ENCODE measurements at places on chromosomes 6 and 20. TPM values are rescaled to one million over a fixed set of nuclear protein-coding genes. Genes with fewer than 3 reads are reported as not detected.

- DNase-seq, result peak; percentile 29
- peaks cover 3% of the 10 kb centered on the region for H3K4me1 ChIP-seq
- peaks cover 14% of the 10 kb centered on the region for H3K36me3 ChIP-seq
- H3K4me3 ChIP-seq, result no peak overlapping the region
These were observed 69.8 kb upstream of the LYRM2 start for GRCh38 chr6:89708316-89708715.

- H3K27ac ChIP-seq, result peak overlapping the region; percentile 41
- H3K36me3 ChIP-seq, result no peaks in the 10 kb centered on the region
- DNase-seq, result no peak
- H3K4me1 ChIP-seq, result peaks cover 70% of the 10 kb centered on the region
- no peak overlapping the region for H3K4me3 ChIP-seq
These were observed 6.9 kb upstream of the RRBP1 start for GRCh38 chr20:17688965-17689364.

DNA sequence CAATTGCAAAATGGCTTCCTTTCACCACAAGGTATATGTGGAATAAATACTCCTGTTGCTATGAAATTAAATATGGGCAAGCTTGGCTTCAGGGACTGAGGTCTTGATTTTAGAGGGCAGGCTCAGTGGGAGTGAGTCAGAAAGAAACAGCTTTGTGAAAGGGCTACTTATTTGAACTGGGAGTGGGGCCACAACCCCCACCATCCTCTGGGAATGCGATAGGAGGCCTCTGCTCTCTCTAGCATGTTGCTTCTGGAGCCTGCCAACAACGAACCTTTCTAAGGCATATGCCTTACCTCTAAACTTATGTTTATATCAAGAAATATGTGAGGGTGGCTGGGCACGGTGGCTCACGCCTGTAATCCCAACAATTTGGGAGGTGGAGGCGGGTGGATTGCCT lies 149.7 kb downstream of the LRRC1 start:
- no peaks in the 10 kb centered on the region for H3K4me1 ChIP-seq
- no peak for DNase-seq
- no peaks in the 10 kb centered on the region for H3K27me3 ChIP-seq
- no peak overlapping the region for H3K27ac ChIP-seq
- H3K36me3 ChIP-seq, result no peaks in the 10 kb centered on the region
- H3K4me3 ChIP-seq, result no peak overlapping the region

- no peaks in the 10 kb centered on the region for H3K36me3 ChIP-seq
- H3K4me1 ChIP-seq, result no peaks in the 10 kb centered on the region
- no peak for DNase-seq
- H3K27ac ChIP-seq, result no peak overlapping the region
These were observed 62.7 kb upstream of the BMP5 start for GRCh38 chr6:55937951-55938690.

Gene GJA1
- total RNA-seq, result 14.8 TPM

- no peaks in the 10 kb centered on the region for H3K4me1 ChIP-seq
- H3K4me3 ChIP-seq, result no peak overlapping the region
- no peaks in the 10 kb centered on the region for H3K36me3 ChIP-seq
- no peak for DNase-seq
- H3K27ac ChIP-seq, result no peak overlapping the region
These were observed 14.7 kb upstream of the SSTR4 start for GRCh38 chr20:23020230-23021018.

All from body of pancreas (tissue), 4 donors.